ENCODE measurements at places on chromosomes 5 and 9. TPM values are rescaled to one million over a fixed set of nuclear protein-coding genes. Genes with fewer than 3 reads are reported as not detected.

GRCh38 chr9:35763803-35764202, 9.7 kb upstream of the MSMP start:
- DNase-seq, result no peak

- DNase-seq, result no peak
Observed at GRCh38 chr9:126342621-126343031, 16.0 kb downstream of the MVB12B start.

GRCh38 chr5:7678030-7678429, 172.9 kb downstream of the CFAP90 start:
- DNase-seq, result no peak

The TYRP1 gene
- 60.1 TPM for total RNA-seq

The NFIL3 gene
- total RNA-seq, result 29.9 TPM

All from heart left ventricle (tissue), 16 donors.